HFFc6 (cell line): ENCODE measurements at places on chromosomes 2 and 18. TPM values are rescaled to one million over a fixed set of nuclear protein-coding genes. Genes with fewer than 3 reads are reported as not detected.

DNA sequence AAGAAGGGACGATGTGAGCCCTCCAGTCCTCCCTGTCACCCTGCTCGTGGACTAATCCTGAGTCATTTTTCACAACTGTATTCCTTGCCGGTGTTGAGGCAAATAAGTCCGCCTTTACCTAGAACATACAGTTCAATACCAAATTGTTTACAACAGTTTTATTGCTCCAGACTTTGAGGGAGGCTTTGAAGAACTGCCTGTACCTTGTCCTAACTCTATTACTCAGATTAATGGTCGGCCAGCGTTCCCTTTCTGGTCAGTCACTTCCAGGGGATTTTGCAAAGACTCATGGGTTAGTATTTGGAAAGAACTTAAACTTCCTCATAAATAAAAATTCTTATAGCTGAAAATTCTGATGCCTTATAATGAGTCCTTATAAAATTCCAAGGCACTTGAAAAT lies 85.1 kb upstream of the ZNF532 start:
- no peak overlapping the region for H3K4me3 ChIP-seq
- no peaks in the 10 kb centered on the region for H3K36me3 ChIP-seq
- H3K27me3 ChIP-seq: peaks cover 3% of the 10 kb centered on the region; the same call in 1 of the 2 replicates
- H3K27ac ChIP-seq: no peak overlapping the region

ANKRD30B gene
- 0.11 TPM in 1 of 3 replicates, not detected in the others for total RNA-seq

- H3K4me1 ChIP-seq: peaks cover 5% of the 10 kb centered on the region; the same call in 1 of the 2 replicates
- no peaks in the 10 kb centered on the region for H3K36me3 ChIP-seq
- no peak overlapping the region for H3K27ac ChIP-seq
- no peak for DNase-seq
These were observed 26.5 kb upstream of the GREB1L start for GRCh38 chr18:21215490-21215889.

- no peaks in the 10 kb centered on the region; the same call in 1 of the 2 replicates for H3K27me3 ChIP-seq
- no peak overlapping the region for H3K4me3 ChIP-seq
- H3K36me3 ChIP-seq: no peaks in the 10 kb centered on the region
These were observed 190.2 kb downstream of the MYCN start for GRCh38 chr2:16130541-16130880.

- peaks cover 27% of the 10 kb centered on the region for H3K27me3 ChIP-seq
- H3K4me3 ChIP-seq: no peak overlapping the region
- DNase-seq: no peak
- no peak overlapping the region for H3K27ac ChIP-seq
- peaks cover 9% of the 10 kb centered on the region; the same call in 1 of the 2 replicates for H3K4me1 ChIP-seq
These were observed 36.4 kb downstream of the MPHOSPH10 start for GRCh38 chr2:71166812-71167211.
